ENCODE measurements at places on chromosomes 16 and 17. TPM values are rescaled to one million over a fixed set of nuclear protein-coding genes. Genes with fewer than 3 reads are reported as not detected.

DNA sequence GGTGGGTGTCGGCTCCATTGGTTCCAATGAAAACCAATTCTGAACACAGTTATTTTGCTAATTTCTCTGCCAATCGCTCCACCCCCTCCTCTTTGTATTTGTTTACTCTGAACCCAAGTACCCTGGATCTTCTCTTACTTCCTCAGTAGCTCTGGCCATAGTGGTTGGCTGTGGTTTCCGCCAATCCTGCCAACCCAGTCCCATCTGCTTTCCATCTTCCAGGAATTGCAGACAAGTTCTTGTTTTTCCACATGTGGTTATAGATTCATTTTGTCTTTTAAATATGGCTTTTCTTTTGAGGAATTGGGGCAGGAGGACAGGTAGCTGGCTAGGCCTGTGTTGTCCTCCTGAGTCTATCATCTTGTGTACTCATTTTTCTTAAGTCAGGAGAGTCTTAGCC, 92.0 kb downstream of the CYLD start:
- no peak for DNase-seq

DNA sequence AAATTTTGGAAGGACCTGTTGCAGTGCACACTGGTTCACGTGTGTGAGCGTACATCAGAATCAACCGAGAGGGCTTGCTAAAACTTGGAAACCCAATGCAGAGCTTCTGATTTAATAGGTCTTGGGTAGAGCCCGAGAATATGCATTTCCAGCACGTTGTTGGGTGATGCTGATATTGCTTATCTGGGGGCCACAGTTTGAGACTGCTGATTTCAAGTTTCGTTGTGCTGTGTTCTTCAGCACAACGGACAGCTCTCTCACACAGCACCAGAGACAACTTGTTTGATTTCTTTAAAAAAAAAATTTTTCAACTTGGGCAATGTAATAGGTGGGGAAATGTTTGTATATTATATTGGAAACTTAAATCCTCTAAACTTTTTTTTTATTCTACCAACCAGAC, 9.4 kb downstream of the OR4D2 start:
- DNase-seq: no peak

GRCh38 chr17:1107777-1108477, 71.9 kb downstream of the ABR start:
- peak; percentile 62 for DNase-seq

Gene TBC1D3I
- total RNA-seq: 0.68 TPM

- no peak for DNase-seq
These were observed 148.8 kb downstream of the KATNIP start for GRCh38 chr16:27698746-27699145.

GRCh38 chr16:88282564-88283395, 100.0 kb upstream of the ZNF469 start:
- no peak for DNase-seq

DNA sequence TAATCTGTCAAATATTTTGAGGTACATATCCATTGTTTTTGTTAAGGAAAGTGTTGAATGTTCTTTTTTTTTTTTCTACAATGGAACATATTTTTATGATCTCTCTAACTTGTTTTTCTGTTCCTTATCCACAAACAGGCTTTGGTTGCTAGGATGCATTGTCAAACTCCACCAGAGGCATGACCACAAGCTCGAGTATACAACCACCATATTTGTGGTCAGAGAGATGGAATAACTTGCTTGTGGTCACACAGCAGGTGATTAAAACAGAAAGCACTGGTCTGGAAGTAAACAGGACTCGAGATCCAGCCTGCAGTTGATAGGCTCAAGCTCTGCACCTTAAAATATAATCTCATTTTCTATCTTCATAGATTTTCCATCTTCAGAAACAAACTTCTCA, 105.8 kb upstream of the ADAMTS18 start:
- DNase-seq: no peak

DNA sequence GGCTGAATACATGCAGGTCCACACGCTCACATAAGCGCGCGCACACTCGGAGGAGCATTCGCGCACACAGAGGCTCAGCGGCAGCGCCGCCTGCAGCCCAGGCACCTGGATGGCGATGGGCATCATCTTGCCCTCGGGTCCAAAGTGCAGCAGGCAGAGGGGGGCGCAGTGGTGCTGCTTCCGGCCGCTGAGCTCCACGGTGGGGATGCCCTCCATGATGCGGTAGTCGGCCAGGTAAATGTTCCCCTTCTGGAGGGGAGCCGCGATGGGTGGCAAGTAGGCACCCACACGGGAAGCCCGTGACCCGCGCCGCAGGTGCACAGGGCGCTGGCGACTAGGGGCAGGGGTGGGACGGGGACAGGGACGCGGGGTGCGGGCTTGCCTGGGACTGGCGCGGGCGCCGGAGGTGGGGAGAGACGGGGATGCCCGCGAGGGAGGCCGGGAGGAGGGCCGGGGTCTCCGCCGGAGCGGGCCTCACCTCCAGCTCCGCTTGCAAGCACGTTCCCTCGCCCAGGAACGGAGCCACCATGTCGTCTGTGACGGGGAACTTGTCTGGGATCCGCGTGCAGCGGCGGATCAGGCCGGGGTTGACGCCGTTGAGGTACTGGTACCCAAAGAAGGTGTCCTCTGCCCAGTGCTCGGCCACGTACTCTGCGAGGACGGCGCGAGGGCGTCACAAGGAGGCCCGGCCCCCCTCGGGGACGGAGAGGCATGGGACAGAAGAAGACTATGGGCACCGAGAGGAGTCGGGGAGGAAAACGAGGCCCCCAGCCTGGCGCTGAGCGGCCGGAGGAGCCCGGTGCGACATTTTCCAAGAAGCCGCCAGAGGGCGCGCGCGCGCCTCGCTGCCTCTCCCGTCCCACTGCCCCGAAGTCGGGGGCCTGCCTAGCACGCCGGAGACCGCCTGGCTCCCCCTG, 8.0 kb downstream of the ALOX12B start:
- DNase-seq: peak; percentile 67

- no peak for DNase-seq
These were observed 19.0 kb downstream of the UNKL start for GRCh38 chr16:1395444-1396031.

- no peak for DNase-seq
These were observed 426.6 kb downstream of the PMP22 start for GRCh38 chr17:14838567-14838966.

DNA sequence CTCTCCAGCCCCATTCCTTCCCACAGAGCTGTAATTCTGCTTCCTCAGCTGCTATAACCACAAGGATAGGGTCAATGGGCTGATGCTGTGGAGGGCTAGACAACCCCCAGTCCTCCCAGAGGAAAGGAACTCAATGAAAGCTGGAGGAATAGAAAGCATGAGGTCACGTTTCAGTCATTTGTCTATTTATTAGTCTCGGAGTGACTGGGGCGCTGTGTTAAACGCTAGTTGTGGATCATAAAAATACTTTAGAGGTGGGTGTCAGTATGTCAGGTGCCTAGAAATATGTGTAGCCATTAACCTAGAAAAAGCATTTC, 787 bp upstream of the CCL3L1 start:
- DNase-seq: peak; percentile 16
